ENCODE measurements at places on chromosomes 7 and 10. TPM values are rescaled to one million over a fixed set of nuclear protein-coding genes. Genes with fewer than 3 reads are reported as not detected.

Gene MKX
- not detected for total RNA-seq

Gene ABCC2
- total RNA-seq: 1.3 TPM

Gene HOGA1
- not detected for total RNA-seq

Gene GRID2IP
- 0.07 TPM for total RNA-seq

Gene SVOPL
- total RNA-seq: 1.3 TPM

Gene NEUROG3
- not detected for total RNA-seq

Gene PBLD
- total RNA-seq: 1.6 TPM

Gene ANKRD7
- total RNA-seq: not detected

Gene CFAP46
- total RNA-seq: not detected

Gene UPK3B
- total RNA-seq: 1.5 TPM

DNA sequence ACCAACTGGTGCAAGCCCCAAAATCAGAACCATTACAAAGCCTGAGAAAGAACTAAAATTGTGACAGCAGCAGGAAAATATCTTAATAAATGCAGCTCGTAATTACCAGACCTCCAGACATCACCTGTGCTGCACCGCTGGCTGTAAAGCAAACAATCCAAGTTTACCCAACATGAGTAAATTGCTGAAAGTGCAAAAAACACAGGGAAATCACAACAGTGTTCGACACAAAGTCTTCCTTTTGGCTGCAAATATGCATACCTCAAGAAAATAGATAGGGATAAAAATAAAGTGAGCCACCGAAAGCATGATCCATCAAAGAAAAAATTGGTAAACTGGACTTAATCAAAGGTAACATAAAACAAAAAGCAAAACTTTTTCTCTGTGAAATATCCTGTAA, 101.7 kb downstream of the SLC16A9 start:
- DNase-seq: no peak

- no peak for DNase-seq
These were observed 172.9 kb upstream of the BMPER start for GRCh38 chr7:33732462-33732861.

DNA sequence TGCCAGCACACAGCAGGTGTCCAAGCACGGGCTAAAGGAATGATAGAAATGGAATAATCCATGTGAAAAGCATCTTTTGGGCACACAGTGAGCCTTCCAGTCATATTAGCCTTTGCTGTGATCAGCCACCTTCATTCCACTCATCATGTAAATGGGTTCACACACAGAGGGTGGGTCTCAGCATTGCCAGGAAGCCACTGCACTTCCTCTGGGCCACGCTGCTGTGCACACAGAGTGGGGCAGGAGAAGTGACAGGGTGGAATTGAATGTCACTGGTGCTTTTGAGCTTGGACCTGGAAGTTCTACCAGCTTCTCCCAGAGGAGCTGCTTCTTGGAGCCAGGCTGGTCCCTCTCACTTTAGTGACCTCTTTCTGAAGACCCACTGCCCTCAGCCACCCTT, 203.5 kb downstream of the USP6NL start:
- peak; percentile 24 for DNase-seq

GRCh38 chr7:4718075-4718474, 36.0 kb downstream of the FOXK1 start:
- DNase-seq: no peak

GRCh38 chr7:116211006-116211912, 920 bp downstream of the TES start:
- DNase-seq: peak; percentile 85

DNA sequence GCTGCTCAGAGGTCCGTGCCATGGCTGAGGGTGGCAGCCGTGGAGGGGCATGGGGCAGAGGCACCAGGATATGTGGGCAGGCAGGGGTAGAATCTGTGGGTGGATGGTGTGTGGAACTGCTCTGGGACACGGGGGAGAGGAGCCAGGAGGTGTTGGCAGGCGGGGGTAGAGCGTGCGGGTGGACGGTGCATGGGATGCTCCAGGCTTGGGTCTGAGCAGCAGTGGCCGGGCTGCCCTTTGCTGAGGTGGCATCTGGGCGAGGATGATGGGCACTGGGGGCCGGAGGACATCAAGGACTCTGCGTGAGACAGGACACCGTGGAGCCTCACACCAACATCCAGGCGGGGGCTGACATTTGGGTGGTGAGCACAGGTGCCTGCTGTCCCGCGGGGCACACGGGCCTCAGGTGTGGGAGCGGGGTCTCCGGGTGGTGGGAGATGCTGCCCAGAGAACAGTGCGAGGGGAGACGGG, 46.2 kb downstream of the JAKMIP3 start:
- no peak for DNase-seq

DNA sequence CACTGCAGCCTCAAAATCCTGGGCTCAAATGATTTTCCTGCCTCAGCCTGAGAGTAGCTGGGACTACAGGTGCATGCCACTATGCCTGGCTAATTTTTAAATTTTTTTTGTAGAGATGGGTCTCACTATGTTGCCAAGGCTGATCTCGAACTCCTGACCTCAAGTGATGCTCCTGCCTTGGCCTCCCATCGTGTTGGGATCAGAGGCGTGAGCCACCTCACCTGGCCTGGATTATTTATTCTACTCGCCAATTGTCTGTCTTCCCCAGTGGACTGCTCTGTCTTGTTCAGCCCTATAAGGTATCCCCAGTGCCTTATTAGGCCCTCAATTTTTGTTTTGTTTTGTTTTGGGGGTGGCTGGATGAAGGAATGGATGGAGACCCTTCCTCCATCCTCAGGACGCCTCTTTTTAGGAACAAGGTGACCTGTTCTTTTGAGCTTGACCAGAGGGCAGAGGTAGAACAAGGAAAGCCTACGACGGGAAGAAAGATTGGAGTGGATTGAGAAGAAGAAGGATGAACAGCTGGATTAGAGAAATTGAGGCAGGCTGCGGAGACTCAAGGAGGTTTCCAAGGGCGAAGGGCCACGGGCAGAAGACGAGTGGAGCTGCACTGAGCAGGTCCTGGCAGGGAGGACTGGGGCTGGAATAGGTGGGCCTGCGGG, 541 bp upstream of the DENND10 start:
- DNase-seq: no peak

GRCh38 chr7:77729574-77730348, 33.5 kb downstream of the RSBN1L start:
- no peak for DNase-seq

DNA sequence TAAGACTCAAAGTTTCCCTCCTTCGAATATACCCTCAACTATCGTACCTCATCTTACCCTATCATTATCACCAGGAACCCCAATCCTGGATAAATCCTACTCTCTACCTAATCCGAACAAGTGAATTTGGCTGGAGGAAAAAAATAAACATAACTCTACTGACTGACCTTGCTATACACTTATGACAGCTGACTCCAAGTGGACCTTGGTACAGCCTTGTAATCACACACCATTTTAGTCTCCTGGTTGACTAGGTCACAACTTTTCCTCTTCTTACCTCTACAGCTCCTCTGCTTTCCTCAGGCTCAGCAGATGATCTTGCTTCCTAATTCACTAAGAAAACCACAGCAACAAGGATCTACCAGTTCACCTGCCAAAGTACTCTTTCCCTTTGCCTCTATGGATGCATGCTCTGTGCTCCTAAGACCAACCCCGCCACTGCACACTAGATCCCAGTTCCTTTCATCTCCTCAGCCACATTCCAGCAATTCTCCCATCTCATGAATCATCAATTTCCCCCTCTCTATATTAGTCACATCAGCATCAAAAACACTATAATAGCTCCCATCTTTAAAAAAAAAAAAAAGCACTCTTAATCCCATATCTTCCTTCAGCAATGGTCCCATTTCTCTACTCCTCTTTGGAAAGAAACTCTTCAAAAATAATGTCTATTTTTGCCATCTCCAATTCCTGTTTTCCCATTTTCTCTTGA, 35.5 kb downstream of the COA1 start:
- no peak for DNase-seq

DNA sequence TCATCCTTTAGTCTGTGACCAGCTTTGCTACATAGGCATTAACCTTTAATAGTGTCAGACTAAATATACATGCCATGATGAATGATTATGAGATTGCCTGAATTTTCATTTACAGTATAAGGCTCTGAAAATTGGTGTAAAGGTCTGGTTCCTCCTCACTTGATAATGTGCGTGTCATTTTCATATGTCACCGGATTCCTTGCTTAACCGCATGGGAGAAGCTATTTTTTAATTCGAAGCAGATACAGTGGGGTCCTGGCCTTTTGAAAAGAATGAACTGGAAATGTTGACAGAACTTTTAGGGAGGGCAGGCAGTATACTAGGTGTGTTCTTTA, 192.4 kb upstream of the SH2B2 start:
- no peak for DNase-seq

GRCh38 chr10:93199191-93199751, 125.6 kb downstream of the CYP26A1 start:
- DNase-seq: no peak

DNA sequence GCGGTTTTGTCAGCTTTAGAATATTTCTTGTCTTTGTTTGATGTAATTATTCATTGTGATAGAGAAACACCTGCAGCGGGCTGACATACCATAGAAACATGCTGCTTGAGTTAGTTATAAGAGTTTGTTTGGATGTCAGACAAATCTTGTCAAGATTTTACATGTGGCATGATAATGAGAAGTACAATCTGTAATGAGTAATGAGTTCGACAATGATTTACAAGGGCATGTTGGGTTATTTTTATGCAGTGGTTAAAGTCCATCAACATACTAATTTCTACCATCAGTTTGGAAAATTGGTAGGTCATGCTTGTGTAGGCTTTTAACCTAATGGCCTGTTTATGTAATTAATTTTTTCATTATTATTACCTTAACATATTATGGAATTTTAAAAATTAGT, 31.3 kb downstream of the FZD1 start:
- DNase-seq: no peak

GRCh38 chr10:44925811-44926750, 14.9 kb downstream of the TMEM72 start:
- DNase-seq: no peak

- DNase-seq: no peak
These were observed 147.3 kb downstream of the NRCAM start for GRCh38 chr7:108308903-108309302.

DNA sequence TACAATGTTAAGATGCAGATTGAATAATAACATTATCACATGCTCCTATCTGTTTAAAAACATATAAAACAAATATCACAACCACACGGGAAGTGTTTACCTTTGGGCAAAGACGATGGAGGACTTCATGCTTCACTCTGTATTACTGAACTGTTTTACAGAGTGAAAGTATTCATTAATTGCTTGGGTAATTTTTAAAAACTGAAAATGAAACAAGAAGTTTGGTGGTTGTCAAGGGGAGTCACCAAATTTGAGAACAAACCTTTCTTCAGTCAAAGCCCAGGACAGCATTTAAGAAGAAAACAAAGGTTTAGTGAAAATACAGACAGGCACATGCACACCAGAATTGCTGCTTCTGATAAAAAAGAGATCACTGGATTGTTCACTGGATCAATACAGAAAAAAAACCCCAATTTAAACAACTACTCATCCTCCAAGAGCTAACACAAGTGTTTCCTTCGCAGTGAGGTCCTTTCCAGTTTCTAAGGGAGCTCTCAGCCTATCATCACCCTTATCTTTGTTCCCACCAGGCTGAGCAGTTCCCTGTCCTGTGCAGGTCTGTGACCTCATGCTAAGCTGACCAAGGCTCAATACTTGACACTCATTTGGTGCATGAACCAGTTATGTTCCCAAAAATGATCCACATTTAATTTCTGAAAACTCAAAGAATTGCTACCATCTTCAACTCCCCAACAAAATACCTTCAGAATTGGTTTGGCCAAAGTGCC, 8.8 kb downstream of the PARP12 start:
- no peak for DNase-seq

- DNase-seq: no peak
These were observed 56.2 kb downstream of the JMJD1C start for GRCh38 chr10:63409465-63410027.
